ENCODE measurements at places on chromosomes 16 and 17.

GRCh38 chr16:50440531-50440930, 71.7 kb upstream of the BRD7 start:
- peak; percentile 72 for DNase-seq

DNA sequence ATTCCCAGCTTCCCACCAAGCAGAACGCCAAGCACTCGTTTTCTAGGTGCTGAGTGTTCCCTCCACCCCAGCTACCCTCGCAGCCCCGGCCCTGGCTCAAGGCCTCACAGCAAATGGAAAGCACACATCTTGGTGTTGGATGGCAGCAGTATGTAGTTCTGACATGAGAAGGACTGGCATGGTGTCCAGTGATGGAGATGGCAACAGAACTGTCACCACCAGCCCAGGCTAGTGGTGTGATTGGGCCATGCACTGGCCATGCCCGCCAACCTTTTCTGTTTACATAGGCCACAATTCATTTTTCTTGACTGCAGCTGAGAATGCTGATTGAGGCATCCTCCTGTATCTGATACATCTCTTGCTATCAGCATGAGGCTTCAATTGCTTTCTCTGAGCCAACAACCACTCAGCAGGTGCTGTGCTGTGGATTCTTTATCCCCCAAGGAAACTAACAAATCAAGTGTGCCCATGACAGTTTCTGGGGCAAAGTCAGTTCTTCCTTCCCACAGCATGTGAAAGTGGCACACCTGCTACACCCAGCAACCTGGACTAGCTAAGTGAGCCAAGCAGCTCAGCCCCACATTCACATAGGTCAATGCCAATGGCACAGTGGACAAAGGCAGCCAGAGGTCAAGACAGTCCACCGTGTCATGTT, 3.8 kb downstream of the SLC12A4 start:
- DNase-seq: no peak

DNA sequence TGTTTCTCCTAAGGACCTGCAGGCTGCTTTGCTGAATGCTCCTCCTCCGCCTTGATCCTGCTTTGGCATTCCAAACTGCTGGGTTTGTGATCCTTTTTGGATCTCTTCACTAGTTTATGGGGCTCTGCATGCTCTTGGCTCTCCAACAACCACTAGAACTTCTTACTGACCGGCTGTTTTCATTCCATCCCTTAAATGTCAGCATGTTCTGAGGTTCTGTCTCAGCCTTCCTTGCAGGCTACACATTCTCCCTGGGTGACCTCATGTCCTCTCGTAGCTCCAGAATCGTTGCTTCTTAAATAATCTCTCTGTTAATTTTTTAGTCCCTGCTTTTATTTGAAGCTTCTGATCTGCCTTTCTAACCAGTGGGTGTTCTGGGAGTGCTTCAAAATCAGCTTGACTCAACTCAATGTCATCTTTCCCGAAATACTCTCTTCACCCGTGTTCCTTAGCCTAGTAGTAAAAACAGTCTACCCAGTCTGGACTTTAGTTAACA, 119.0 kb upstream of the HS3ST2 start:
- no peak for DNase-seq

- peak; percentile 92 for DNase-seq
Measured at GRCh38 chr17:9226794-9227135, 205.5 kb downstream of the NTN1 start.

DNA sequence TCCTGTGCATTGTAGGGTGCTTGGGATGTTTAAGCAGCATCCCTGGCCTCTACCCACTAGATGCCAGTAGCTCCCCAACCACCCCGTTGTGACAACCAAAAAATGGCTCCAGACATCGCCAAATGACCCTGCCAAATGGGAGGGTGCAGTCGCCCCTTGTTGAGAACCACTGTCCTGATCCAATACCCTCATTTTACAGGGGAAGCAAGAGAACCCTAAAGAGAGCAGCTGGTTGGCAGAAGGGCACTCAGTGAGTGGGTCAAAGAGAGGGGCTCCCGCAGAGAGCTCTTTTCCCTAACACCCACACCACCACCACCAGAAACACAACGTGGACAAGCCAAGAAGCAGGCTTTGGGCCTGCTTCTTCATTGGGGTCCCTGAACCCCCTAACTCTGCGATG, 18.4 kb downstream of the TEKT5 start:
- peak; percentile 22 for DNase-seq

- DNase-seq: no peak
Measured at GRCh38 chr17:40912486-40913210, 24.8 kb downstream of the KRT23 start.

GRCh38 chr17:41666708-41667279, 21.9 kb upstream of the EIF1 start:
- peak; percentile 98 for DNase-seq

DNA sequence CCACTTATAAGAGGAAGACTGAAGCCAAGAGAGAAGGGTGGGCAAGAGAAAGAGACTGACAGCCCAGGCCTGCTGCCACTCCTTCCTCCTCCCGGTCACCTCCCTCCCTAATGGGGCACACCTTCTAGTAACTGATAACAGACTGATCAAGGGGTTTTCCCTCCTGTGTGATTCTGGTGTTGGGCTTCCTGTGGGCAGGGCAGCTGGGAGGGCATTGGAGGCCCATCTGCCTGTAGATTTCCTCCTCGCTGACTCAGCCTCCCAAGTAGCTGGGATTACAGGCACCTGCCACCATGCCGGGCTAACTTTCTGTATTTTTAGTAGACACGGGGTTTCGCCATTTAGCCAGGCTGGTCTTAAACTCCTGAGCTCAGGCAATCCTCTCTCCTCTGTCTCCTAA, 16.2 kb downstream of the CA4 start:
- DNase-seq: peak; percentile 57

DNA sequence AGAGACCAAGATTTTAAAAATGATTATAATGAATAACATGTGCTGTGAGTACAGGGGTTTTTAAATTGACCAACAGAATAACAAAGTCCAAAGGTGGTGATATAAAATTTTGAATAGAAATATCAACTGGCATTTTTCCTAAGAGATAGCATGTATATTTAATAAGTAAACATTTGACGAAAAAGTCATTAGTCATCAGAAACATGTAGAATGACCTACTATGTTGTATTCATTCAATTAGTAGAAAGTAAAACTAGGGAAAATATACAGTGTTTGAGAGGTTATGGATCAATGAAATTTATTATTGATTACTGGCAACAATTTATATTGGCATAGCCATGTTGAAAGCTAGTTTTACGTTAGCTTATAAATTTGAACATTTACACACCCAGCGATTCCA, 30.6 kb upstream of the CNTNAP4 start:
- no peak for DNase-seq

GRCh38 chr16:78505036-78505435, 405.6 kb downstream of the WWOX start:
- no peak for DNase-seq

DNA sequence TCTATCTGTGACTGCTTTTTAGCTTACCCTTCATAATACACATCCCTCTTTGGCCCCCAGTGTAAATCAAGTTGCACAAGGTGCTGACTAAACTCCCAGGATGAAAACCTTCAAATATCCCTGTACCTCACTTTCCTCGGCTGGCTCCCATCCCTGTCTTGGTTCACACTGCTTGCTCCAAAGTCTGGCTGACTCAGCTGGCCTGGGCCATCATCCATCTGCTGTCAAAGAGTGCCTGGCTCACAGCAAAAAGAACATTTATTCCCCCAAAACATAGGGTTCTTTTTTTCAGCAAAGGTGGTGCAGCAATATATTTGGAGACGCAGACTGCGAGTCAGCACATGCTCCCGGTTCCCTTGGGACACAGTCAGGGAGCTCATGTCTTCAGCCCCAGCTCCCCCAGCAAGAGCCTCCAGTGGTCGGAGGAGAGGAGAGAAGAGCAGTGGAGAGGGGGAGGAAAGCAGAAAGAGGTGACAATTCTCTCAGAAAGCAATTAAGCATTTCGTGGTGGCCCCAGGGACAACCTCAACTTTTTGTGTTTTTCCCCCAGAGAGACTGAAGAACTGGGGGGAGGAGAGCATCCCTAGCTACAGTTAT, 26.1 kb downstream of the GPR142 start:
- DNase-seq: no peak

GRCh38 chr17:1460233-1460632, 4.2 kb upstream of the CRK start:
- no peak for DNase-seq

DNA sequence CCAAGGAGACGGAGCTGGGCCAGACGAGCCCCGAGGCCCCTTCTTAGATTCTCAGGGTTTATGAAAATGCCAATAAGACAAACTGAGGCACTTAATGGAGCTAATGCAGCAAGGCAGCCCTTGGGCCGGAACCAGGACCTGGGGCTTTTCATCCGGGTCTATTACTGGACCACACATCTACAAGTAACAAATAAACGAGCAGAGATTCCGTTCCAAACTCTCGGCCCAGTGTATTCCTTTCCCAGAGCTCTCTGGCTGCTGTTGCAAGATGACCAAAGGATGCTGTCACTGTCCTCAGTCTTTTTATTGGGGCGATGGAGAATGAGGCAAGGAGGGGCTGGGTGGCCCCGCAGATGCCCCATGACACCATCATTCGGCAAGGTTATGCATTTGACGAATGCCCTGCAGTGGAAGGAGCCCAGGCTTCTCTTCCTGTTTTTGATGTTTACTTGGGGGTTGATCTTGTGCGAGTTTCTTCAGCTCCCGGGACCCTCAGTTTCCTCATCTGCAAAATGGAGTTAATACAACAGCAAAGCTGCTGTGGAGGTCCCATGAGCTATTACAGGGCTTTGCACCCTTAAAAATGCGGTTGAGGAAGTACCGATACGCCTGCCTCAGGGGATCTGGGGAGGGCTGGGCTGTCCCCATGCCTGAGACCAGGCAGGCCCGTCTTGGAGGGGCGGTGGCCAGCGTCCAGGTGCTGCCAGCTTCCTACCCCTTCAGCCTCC, 1.1 kb upstream of the NTN1 start:
- DNase-seq: peak; percentile 69

GRCh38 chr17:64182325-64183012, 52.5 kb upstream of the ERN1 start:
- no peak for DNase-seq

DNA sequence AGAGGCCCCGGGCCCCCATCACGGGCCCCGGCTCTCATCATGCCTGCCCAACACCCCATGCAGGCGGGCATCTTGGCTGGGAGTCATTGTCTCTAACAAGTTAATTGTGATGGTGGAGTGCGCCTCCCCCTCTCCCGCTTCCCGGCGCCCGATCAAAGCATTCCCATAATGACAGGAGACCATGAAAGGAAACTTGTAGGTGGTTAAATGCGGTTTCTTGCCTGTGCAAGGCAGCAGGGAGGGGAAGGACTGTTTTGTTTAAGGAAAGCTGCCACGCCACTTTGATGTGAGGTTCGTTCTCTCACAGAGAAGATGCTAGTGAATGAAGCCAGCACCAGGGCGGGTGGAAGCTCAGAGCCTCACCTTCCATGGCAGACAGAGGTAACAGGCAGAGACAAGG, 45.4 kb downstream of the C16orf78 start:
- DNase-seq: no peak

DNA sequence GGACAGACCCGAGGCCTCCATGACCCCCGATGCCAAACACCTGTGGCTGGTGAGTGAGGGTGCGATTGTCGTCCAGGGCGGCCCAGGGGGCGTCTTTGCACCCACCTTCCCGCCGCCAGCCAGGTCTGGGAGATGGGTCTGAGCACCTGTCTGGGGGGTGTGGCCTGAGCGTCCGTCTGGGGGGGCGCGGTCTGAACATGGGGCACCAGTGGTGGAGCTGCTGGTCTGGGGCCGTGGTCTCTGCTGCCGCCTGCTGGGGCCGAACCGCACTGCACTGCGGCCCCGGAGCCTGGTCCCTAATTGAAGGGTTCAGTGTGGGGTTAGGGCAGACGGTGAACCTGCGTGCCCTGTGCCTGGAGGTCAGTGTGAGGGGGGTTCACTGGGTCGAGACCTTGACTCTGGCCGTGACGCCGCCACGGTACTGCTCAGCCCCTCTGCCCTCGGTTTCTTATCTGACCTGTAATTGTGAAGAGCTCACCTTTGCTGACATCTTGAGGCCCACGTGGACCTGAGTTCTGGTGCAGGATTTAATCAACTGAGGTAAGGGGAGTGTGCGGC, 12.6 kb upstream of the TCF25 start:
- peak; percentile 95 for DNase-seq

- DNase-seq: no peak
Measured at GRCh38 chr17:1560101-1560857, 2.3 kb downstream of the PITPNA start.

- DNase-seq: no peak
Measured at GRCh38 chr17:63824362-63824761, 2.9 kb upstream of the PSMC5 start.

- DNase-seq: no peak
Measured at GRCh38 chr16:57252148-57252721, 7.2 kb downstream of the ARL2BP start.

DNA sequence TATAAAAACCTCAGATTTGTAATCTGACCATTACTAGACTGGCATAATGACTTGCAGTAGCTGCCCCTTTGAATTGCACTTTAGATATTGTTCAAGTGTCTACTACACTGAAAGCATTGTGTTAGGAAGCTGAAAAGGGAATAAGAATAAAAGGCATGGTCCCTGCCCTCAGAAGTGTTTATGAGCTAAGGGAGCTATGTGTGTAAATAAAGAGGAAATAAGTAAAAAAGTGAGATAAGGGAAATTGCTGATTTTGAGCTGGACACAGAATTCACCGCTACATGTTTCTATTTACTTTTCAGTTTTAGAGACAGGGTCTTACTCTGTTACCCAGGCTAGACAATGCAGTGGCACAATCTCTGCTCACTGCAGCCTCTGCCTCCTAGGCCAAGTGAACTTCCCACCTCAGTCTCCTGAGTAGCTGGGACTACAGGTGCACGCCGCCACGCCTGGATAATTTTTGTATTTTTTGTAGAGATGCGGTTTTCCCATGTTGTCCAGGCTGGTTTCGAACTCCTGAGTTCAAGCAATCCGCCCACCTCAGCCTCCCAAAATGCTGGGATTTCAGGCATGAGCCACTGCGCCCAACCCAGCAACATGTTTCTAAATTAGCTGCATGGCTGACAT, 57.0 kb downstream of the GRB2 start:
- no peak for DNase-seq

DNA sequence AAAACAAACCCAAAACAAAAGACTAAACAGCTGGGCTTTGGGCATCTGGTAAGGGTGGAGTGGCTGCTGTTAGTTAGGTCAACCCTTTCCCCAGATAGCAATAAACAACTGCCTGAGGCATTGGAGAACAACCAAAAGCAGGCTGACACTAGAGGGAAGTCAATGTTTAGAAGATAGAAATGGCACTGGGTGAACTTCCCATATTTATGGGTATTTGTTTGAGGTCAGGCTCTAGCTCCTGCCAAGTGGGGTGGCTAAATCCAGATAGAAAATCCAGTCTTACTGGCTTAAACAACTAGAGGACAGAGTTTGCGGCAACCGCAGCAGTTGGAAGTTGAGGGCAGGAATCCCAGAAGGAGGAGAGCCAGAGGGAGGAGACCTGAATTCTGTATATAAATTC, 79.4 kb downstream of the SDK2 start:
- no peak for DNase-seq

- DNase-seq: no peak
Measured at GRCh38 chr16:89325861-89326471, 108.5 kb downstream of the ZNF778 start.

DNA sequence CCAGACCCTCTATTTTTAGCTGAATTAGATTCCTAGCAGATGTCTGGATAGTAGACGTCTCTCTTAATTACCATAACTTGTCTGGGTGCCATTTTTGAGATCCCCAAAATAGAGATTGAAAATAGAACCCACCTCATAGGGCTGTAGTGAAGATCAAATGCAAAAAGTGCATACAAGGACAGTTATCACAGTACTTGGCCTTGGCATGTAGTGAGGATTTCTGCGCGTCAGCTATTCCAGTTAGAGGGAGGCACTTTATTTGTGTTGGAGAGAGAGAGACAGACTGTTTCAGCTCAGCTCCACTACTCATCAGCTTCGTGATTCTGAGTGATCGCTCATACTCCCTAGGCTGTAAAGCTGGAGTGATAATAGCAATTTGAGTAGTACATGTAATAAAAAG, 59.6 kb upstream of the CDH13 start:
- DNase-seq: no peak

Data from endodermal cell (in vitro differentiated cells).